ENCODE measurements at places on chromosomes 4 and X.

DNA sequence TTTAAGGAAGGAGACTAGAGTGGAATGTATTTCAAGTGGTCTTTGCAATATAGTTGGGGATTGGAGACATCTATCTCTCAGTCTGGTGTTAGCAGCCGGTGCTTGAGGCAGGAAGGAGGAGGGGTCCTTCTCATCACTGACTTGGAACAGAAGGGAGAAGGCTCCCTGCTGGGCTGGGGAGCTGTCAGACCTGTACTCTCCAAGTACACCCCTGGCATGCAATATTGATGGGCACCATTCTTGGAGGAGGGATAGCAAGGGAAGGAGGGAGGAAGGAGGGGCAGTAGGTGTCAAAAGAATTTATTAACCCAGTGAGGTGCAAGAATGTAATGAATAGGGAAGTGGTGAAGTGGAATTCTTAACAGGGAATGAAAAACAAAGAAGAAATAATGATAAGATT lies 338.8 kb downstream of the UNC5C start:
- DNase-seq: no peak

GRCh38 chr4:154450966-154451365 lies 40.6 kb downstream of the DCHS2 start:
- no peak for DNase-seq

DNA sequence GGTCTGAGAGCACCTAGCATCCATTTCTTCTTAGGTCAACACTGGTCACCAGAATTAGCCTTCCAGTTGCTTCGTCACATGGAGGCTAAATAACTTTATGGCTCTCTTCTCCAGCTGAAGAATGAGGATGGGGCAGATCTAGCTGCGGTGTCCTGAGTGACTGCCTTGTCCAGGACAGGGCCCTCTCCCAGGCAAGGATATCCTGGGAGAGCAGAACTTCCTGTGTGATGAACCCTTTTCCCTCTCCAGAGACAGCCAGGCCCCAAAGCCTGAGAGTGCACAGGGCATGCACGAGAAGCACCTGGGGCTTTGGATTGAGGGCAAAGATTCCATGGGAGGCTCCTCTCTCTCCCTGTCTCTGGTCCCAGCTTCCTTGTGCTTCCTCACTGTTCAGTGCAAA lies 108.2 kb upstream of the MAMLD1 start:
- DNase-seq: no peak

GRCh38 chr4:179112441-179113170 lies 1670.4 kb upstream of the AGA start:
- no peak for DNase-seq

GRCh38 chr4:168882650-168883233 lies 127.3 kb downstream of the CBR4 start:
- no peak for DNase-seq

DNA sequence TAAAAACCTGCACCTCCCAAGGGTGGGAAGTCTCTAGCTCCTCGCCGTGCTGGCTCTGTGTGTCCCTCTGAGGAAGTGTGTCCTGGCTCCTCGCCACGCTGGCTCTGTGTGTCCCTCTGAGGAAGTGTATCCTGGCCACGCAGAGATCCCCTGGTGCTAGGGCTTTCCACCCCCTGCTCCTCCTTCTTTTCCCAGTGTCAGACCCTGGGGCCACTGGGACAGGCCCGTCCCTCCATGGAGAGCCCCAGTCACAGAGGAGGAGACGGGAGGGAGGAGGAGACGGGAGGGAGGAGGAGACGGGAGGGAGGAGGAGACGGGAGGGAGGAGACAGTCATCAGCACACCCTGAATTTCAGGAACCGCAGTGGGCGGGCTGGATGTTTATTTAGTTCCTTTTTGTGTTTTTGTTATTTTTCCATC lies 53.8 kb upstream of the HGFAC start:
- no peak for DNase-seq

DNA sequence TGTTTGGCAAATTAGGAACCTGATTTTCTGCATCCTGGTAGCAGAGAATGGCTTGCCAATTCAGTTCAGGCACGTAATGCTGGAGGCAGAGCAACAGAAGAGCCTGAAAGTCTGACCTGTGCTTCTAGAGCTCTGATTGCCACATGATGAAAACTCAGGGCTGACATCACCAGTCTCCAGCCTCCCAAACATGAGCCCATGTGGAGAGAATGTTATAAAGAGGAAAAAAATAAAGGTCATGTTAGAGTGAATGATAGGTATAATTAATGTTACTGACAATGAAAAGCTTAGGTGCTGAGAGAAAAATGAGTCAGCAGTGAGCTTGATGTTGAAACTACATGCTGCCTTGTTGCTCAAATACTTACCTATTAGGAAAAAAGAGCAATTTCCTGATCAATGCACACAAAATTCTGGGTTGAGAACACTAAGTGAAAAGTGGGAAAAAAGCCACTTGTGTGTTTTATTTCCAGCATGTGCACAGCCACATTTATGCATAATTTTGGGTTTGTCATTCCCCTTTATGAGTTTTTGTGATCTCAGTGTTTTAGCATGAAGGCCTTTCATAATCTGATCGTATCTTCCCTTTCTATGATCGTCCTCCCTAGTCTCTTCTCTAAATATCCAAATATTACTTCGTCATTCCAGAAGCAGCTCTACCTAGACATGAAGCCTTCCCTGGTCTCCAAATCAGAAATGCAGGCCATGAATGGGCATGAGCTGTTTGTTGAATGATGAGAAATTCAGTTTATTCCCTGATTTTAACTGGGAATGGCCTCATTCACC lies 113.3 kb upstream of the CPEB2 start:
- DNase-seq: no peak

DNA sequence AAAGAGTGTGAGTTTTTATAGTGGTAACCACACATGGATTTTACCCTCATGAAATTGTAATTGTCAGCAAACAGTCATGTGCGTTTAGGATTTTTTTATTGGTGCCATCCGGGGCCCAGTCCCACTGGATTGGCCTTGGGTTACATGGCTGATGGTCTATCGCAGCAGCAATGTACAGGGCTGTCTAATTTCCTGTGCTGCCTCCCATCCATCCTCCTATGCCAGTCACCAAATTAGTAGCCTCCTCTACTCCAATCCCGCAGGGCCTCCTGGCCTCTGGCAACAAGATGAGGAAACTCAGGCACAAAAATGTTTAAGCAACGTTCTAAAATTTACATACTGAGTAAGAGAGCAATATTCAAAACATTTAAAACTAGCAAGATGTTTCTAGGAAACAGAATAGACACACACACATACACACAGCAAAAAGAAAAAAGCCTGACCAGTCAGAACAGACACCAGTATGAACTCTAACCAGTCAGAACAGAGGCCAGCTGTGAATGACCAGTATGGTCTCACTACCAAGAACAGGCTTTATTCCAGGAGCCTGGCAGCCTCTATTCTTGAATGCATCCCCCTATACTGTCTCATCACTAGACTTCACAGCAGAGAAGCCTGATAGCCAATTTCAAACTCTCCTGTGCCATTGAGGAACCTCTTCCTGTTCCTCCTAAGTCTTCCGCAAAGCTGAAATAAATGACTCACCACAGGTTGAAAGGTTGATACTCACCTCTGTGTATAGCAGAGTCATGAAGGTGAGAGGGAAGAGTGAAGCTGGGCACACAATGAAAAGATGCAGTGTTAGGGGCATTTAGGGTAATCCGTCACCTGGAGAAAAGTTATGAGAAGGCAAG lies 42.6 kb downstream of the CHRNA9 start:
- no peak for DNase-seq

- DNase-seq: no peak
Measured at GRCh38 chr4:53173576-53173975, 192.3 kb downstream of the SCFD2 start.

GRCh38 chrX:132855780-132856341 lies 102.6 kb downstream of the HS6ST2 start:
- DNase-seq: no peak

- no peak for DNase-seq
Measured at GRCh38 chr4:85474818-85475630, at the start of gene ARHGAP24. TSS of gene ARHGAP24 (plus strand) at chr4:85475150.

DNA sequence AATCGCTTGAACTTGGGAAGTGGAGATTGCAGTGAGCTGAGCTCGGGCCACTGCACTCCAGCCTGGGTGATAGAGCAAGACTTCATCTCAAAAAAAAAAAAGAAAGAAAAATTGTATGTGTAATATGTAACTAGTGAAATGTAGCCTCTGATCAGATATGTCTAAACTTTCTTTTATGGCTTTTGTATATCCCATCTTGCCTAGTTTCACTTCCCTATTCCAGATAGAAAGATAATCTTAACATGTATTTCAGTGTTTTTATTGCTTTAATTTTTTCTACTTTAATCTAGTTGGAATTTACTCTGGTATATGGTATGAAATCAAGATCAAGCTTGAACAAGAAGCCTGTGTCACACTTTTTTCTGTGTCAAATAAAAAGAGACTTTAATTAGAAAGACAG lies 1.9 kb upstream of the ZNF41 start:
- no peak for DNase-seq

DNA sequence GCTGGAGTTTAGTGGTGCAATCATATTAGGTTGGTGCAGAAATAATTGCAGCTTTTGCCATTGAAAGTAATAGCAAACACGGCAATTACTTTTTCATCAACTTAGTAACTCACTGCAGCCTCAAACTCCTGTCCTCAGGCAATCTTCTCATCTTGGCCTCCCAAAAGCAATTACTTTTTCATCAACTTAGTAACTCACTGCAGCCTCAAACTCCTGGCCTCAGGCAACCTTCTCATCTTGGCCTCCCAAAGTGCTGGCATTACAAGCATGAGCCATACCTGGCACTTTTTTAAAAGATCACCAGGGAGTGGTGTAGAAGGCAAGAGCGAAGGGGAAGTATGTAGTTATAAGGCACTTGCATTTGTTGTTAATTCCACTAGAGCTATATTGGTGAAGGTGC lies 491.1 kb upstream of the ADGRL3 start:
- no peak for DNase-seq

- no peak for DNase-seq
Measured at GRCh38 chrX:130758072-130758471, 144.9 kb downstream of the ENOX2 start.

DNA sequence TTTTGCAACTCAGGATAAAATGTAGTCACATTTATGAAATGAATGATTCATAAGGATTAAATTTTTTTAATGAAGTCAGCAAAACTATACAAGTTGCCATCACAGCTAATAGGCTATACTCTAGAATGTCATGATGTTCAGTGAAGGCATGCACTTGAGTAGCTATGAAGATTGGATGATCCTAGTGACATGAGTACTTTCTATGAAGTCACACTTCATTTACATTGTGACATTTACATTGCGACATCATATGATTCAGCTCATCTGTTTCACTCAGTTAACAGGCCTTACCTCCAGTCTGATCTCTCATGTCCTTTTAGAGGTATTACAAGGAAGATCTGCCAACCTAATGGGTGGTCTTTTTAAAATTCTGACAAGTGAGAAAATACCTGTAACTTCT lies 82.7 kb upstream of the FGF13 start:
- DNase-seq: no peak

- no peak for DNase-seq
Measured at GRCh38 chr4:182978152-182978827, 61.1 kb upstream of the DCTD start.

- no peak for DNase-seq
Measured at GRCh38 chrX:37370499-37371141, 21.5 kb downstream of the PRRG1 start.

DNA sequence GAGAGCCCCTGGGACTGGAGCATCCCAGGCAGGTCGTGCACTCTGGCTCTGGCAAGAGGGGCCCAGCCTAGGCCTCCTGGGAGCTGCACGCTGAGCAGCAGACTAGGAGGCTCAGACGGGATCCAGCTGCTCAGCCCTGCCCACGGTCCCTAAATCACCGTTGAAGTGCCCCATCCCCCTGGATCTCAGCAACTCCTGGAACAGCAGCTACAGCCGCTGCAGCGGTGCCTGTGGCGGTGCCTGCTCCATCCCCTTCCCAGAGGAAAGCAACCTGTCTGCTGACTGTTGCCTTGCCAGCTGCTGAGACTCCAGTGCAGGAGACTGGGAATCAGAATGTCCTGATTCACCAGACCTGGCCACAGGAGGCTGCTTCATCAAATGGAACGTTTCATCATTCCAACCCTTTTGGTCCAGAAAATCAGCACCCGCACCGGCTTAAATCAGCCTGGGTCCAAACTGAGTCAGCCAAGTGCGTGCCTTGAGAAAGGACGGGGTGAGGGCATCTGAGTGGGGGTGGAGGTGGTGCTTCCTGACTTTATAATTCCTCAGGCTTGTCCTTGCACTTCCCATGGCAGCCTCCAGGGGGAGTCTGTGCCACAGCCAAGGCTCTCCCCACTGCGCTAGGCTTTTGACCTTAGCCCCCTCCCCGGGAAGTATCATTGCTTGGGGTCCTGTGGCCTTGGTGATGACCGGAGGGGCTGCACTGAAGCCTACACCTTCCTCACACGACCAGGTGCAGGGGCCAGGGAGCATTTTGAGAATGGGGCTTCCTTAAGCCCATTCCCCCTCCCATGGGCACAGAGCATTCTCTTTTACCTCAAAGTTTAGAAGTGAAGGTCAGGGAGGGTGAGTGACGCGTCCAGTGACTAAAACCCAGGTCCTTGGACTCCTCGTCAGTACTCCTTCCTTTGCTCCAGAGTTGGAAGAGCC lies 6.5 kb downstream of the ZNF185 start:
- no peak for DNase-seq

DNA sequence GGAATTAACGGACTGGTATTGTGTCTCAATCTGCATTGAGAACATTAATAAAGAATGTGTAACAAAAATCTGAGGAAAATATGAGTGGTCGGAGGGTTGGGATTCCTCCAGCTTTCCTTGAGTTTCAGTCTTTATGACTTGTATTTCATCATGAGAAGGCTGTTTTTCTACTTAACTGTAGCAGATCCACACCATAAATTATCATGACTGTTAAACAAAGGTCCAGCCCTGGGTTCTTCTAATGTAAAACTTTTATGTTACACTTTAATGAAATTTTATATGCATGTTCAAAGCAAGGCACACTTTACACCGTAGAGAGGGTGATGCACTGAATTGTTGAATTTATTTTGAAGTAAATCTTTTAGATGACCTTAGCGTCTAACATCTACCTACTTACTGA lies 7.0 kb downstream of the AFF2 start:
- no peak for DNase-seq

DNA sequence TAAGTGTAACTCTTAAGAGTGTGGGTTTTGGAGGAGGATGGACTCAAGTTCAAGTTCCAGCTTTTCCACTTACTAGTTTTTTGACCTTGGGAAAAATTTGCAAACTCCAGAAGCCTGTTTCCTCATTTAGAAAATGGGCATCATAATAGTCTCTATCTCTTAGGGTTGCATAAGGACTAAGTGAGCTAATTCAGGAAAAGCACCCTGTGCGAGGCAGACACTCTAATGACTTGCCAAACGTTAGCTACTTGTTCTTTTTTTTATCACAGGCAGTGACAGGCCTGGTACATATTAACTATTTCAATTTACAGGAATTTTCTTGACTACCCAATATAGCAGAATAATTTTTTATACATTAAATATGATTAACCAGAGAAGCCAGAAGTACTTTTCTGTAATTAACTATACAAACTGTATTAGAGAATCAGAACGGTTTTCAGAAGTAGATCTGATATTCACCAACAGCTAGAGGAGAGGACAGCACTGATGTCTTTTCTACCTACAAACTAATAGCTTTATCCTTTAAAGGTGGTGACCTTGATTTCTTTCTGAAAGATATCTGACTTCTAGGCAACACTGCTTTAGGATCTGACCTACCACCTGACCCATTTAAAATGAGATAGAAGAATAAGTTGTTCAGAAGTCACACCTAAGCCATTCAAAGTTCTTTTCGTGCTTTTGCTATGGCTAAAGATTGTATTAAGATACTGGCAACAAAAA lies 139.6 kb upstream of the HAND2 start:
- no peak for DNase-seq

Data from stimulated activated CD8-positive, alpha-beta memory T cell treated with anti-CD3 and anti-CD28 coated beads, Interleukin-15, amount 100 ng/mL, for 1 hour (primary cell).